ENCODE measurements at places on chromosomes 1 and 21.
A peak's percentile ranks its signal among the peaks of the same experiment; 100 is the strongest.

DNA sequence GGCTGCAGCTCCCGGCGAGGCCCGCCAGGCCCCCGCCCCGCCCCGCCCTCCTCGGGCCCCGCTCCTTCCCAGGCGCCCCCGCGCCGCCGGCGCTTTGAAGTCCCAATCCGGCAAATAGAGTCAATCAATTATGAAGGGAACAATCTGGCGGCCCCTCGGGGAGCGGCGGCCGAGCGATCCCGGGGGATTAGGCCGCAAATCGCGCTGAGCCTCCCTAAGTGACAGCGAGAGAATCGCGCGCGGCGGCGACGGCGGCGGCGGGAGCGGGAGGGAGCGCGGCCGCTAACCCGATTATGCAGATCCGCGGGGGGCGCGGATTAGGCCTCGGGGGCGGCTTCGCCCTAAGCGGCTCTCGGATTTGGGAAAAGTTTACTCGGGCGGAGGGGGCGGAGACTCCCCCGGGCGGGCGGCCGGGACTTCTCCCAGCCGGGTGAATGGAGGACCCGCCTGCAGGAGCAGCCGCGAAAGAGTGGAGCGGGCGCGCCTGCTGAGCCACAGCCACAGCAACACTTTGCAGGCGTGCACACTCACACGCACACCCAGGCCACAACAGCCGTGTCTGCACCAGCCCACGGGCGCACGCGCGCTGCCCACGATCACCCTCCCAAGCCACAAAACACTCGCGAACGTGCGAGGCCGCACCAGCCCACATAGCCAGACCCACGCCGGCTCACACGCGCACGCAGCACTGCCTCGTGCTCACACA lies 23.0 kb upstream of the DMBX1 start:
- DNase-seq: peak; percentile 23

DNA sequence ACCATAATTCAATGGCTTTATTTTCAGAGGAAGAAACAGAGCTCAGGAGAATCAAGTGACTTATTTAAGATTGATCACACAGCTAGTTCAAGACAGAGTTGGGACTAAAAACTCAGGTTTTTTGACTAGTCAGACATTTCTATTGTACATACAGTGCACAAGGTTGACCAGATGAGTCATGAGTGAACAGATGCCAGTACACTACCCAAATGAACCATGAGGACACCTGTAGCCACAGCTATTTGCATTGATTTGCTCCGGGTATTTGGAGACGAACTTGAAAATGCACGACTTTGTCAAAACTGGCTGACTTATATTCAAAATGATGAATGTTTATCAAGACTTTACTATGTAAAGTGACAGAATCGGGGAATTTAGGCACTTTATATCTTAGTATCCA lies 161.7 kb upstream of the ST6GALNAC5 start:
- DNase-seq: no peak

GRCh38 chr1:54567961-54568360 lies 19.9 kb downstream of the ACOT11 start:
- no peak for DNase-seq

DNA sequence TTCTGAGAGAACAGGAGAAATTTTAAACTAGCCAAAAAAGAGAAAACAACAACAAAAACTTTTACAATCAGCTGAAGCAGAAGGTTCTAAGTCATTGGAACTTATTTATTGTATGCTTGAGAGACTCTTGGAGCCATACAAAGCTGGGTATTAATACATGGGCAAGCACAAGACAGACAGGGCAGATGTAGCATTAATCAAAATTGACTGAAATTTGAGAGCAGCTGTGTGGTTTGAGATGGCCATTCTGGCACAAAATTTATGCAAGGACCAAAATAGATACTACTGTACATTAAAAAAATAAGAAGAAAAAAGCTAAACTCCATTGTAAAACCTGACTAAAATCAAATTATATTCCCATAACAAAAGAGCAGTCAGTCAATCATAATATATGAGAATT lies 892.5 kb downstream of the PLA2G4A start:
- no peak for DNase-seq

GRCh38 chr1:182713492-182713891 lies 29.1 kb upstream of the RGS8 start:
- no peak for DNase-seq

DNA sequence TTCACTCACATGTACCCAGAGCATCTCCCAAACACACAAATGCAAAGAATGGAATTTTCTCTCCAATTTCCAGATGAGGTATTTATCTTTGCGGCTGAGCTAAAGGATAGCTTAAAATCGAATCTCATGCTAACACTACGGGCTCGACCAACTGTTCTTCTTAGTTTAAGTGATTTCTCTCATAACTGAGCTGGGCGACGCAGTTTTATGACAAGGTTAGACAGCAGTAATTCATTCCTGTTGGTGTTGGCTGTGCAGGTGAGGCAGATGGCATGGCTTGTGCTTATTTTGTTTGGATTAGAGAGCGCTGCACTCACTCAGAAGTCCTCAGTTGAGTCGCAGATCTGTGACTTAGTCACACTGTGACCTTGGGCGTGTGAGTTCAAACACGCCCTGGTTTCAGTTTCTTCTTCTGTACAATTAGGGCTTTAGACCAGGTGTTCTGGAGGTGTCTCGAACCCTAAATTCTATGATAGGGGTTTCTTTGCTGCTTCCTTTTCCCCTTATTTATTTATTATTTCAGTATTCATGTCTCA lies 41.5 kb upstream of the MRPS6 start:
- DNase-seq: no peak

DNA sequence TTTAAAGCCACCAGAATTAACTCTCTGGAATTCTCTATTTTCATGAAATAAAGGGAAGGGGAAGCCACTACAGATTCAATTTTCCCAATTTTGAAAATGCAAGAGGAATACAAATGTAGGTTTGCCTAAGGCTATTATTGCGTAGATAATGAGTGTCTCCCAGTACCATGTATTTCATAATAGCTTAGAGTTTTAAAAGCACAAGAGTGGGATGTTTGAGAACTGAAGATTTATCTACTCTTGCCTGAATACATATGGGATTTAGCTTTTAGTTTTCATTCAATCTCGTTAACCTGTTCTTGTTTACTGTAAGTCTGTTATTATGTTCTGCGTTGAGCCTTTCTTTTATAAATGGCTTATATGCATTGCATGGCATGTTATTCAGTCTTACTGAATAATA lies 795.1 kb downstream of the BRINP3 start:
- DNase-seq: no peak

- no peak for DNase-seq
Measured at GRCh38 chr1:151975311-151976014, 18.2 kb downstream of the S100A10 start.

GRCh38 chr21:35005560-35006224 lies 43.4 kb downstream of the RUNX1 start:
- peak; percentile 44 for DNase-seq

DNA sequence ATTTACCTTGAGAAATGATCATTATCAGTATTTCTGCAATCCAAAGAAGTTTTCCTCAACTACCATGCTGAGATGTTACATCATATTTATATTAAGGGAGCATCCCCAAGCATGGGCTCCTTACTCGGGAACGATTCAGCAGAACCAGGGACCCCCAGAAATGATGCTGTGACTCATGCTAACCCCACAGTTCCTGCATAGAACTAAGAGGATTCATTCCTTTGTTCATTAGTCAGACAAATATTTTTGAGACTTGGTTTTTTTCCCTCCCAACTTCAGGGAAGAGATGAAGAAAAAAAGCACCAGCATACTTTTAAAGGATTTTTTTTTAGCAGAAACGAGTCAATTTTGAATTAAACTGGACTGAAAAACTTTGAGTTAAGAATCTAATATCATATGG lies 49.2 kb upstream of the COL24A1 start:
- DNase-seq: peak; percentile 70

DNA sequence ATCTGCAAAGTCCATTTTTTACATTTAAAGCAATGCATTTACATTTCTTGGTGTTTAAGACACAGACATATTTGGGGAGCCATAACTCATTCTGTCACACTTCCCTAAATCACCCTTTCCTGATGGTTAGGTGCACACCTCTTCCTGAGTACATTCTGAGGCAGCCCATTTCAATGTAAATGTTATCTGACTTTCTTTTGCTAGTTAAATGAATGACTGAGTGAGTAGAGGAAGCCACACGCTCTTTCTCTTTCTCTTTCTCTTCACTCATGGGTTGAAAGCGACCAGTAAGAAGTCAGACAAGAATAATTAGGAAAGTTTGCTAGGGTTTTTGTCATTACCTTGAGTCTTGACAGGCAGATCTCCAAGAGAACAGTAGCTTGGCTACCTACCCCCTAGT lies 143.1 kb downstream of the S1PR1 start:
- DNase-seq: no peak

DNA sequence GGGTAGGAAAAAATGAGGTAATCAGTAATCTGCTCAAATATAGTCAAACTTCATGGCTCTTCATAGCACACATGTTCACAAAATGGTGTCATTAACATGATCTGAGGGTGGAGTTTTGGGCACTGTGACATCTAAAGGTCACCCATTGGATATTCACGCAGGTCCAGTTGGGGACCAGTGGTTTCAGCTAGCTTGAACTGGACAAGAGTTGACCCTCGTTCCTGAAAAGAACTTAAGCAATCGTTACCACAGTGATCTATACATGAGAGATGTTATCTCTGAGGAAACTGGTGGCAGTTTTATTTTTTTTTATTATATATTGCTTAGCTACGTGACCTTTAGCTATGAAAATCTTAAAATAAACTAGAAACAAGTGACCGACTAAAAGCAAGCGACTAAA lies 3.0 kb upstream of the OR2C3 start:
- no peak for DNase-seq

DNA sequence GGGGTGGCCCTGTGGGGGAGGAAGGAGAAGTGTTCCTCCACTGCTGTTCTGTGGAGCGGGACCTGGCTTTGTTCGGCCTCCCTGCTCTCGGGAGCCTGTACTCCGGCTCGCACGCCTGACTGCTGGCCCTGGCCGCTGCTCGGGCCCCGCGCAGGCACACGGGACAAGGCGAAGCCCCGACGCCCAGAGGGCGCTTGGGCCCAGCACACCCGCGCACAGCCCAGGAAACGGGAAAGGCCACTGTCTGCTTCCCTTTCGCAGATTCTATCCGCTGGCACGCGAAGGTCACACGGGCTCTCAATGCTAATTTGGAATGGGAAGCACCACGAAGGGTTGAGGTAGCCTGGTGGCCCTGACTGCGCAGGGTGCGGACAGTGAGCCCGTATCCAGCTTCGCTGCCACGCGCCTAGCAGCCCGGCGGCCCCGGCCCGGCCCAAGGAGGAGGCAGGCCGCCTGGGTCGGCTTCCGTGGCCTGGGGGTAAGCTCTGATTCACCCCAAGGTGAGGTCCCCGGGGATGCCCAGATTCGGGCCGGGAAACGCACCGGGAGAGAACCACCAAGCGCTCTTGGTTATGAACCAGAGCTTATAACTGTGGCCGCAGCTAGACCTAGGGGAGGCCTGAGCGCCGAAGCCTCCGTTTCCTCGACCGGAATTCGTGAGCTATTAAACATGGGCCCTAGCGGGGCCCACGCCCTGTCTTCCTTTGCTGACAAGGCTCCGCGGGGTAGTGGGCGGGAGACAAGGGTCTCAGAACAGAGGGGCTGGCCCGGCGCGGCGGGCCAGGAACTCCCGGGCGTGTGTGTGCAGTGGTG lies 19.7 kb upstream of the TBX15 start:
- peak; percentile 48 for DNase-seq

GRCh38 chr1:31153423-31153822 lies 86.3 kb downstream of the NKAIN1 start:
- DNase-seq: no peak

DNA sequence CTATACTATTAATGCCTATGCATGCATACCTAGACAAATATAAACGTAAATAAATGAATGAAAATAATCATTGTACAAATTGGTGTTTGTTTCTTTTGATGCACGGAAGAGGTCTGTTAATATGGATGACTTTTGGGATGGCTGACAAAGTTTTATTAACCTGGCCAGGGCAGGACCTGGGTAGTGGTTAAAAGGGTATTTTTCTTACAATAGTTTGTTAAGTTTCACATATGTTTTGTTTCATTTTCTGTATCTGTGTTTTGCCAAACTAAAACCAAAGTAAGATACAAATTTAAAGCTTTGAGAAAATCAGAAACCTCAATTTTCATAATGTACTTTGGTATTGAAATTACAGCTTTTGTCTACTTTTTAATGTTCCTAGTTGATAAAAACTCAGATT lies 222.7 kb upstream of the OLFM3 start:
- no peak for DNase-seq

GRCh38 chr1:17732475-17732874 lies 22.7 kb upstream of the ACTL8 start:
- DNase-seq: peak; percentile 41

GRCh38 chr1:158801396-158801795 lies 20.4 kb upstream of the OR6N2 start:
- no peak for DNase-seq

- DNase-seq: peak; percentile 22
Measured at GRCh38 chr1:114610546-114611245, 29.3 kb upstream of the BCAS2 start.

DNA sequence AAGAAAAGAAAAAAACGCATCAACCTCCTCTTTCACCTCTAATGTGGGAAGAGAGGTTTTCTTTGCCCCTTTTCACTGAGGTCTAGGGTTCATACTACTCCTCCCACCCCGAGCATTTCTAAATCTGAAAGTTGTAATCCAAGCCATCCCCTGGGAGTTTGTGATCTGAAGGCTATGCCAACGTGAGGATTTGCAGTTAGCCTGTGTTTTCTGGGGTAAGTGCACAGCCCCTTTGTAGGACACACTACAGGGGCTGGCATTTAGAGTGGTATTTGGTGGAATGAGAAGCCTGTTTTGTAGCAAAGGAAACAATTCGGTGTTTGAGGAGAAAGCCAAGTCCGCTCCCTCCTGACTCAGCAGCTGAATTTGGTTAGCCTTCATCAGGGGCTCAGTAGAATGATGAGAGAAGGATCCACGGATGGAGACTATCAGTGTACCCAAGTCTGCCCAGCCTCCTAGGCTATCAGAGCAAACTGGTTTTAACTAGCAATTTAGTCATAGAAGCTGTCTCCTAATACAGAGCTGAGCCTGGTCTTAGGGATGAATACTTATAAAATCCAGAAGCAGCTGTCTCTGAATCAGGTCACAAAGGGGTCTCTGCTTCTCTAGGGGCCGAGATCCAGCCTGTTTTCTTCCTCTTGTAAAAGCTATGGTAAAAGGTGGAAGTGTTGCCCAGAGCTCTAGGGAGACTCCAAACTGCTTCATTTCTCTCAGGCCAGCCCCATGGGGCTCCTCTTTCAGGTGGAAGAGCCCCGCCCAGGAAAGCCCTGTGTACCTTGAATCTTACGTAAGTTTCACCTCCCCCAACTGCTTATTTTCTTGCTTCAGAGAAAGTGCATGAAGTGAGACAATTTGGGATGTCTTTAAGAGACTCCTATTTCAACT lies 2.1 kb downstream of the PCP4L1 start:
- DNase-seq: no peak

- no peak for DNase-seq
Measured at GRCh38 chr1:211616231-211616964, 37.4 kb upstream of the SLC30A1 start.

DNA sequence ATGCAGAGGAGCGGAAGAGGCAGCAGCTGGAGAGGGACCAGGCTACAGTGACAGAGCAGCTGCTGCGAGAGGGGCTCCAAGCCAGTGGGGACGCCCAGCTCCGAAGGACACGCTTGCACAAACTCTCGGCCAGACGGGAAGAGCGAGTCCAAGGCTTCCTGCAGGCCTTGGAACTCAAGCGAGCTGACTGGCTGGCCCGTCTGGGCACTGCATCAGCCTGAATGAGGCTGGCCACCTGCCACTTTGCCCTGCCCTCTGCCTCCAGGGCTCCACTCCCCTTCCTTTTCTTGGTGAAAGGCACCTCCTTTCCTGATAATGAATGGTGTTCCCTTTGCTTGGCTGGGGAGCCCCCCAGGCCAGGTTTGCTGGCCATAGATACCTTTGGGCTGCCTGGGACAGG lies 3.3 kb upstream of the HMGN2 start:
- no peak for DNase-seq

- no peak for DNase-seq
Measured at GRCh38 chr1:222054416-222054815, 312.5 kb upstream of the DUSP10 start.

Measured in fibroblast of skin of back (primary cell).